ENCODE measurements at places on chromosomes 2 and 18.

DNA sequence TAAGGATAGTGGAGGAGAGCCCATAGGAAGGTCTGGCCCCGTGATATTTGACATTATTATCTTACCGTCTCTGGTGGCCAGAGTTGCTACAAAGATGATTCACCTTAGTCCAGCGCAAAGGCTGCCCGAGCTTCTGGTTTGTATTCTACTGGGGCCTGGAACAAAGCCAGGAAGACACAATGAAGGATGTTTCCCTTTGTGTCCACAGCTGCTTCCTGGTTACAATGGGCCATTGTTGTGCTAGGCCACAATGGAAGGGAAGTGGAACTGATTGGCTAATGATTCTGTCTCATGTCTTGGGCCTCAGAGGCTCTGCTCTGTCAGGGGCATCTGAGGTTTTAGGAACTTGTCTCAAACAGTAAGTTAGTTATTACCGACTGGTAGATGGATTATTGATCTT is 132.2 kb downstream of the TDRD15 start:
- no peak for DNase-seq

DNA sequence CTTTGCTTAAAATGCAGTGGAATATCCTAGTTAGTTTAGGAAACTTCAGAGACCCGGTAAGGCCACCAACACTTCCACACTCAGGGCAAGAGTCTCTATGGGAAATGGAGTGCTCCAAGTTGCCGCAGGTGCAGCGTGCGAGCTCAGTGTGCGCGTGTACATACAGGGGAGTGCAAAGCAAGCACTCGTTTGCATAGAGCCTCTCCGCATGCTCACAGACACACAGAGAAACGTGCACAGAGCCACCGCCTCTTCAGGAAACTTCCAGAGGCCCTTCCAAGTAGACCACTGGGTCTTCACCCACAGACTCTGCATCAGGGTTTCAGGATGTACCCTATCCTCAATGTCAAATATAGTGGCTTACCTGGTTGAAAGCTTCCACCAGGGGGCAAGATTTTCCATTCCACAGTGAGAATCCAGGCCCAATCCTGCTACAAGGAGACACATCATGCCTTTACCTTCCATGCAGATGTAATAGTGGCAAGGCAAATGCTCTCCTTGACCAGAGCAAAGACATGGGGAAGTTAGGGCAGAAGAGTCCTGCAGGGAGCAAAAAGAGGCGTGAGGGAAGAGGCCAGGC is 513.0 kb upstream of the MYT1L start:
- DNase-seq, result no peak

DNA sequence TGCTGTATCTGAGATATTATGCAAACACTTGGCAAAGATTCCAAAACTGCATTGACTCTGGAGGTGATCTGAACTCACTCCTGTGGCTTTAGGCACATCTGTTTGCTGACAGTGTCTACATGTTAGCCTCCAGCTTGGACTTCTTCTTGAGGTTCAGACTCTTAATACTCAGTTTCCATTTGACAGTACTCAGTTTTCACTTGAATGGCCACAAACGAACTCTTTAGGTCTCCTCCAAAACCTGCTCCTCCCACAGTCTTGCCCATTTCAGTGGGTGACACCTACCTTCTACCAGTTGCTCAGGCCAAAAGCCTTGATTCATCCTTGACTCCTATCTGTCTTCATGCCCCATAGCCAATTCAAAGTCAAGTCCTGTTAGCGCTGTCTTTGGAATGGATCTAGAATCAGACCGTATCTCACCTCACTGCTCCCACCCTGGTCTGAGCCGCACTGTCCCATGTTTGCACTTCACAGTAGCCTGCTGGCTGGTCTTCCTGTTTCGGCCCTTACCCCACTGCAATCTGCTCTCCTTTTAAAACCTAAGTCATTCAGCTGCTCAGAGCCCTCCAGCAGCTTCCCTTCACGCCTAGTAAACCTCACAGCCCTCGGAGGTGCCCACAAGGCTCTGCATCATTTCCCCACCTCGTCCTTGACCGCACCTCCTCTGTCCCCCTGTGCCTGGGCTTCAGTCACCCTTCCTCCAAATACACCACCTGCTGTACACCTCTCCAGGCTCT is 10.5 kb downstream of the ATG16L1 start:
- DNase-seq, result no peak

DNA sequence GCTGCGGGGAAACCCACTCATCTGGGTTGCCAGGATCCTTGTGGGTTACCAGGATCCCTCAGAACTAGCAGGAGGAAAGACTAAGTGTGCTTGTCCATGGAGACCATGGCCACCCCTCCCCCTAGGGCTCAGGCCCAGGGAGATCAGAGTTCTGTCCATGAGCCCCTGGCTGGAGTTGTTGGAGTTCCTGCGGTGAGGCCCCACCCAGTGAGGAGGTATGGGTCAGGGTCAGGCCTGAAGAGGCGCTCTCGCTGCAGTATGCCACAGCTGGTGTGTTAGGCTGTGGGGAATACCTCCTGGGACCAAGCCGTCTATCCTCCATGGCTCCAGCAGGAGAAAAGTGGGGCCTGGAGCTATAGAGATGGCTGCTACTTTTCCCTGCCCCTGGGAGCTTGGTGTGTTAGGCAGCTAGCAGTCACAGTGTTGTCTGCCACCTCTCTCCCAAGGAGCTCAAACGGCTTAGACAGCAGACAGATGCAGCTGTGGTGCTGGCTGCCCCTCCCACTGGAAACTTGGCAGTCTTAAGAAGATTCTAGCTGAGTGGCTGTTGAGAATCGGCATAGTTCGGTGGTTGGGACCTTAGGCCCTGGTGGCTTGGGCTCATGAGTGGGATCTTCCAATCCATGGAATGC is 240.3 kb upstream of the CELF4 start:
- DNase-seq, result no peak

DNA sequence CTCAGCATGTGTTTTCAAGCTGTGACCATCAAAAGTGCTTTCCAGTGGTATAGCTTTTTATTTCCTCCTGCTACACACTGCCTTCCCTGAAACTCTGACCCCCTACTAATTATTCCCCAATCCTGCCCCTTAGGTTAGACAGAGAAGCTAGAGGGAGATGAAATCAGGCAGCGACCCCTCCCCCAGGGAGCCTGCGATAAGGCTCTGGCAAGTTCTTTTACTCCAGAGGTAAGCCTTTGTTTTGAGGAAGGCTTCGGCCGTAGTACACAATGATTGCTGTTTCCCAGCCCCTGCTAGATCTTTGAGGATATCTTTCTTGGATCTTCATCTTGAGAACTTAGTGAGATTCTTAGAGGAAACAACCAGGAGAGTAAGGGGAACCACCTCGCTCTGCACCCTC is 33.5 kb upstream of the NOL4 start:
- no peak for DNase-seq

- DNase-seq, result no peak
These were observed 17.3 kb downstream of the CIB4 start for GRCh38 chr2:26623541-26624495.

- no peak for DNase-seq
These were observed 318.7 kb downstream of the PDE11A start for GRCh38 chr2:177753682-177754491.

DNA sequence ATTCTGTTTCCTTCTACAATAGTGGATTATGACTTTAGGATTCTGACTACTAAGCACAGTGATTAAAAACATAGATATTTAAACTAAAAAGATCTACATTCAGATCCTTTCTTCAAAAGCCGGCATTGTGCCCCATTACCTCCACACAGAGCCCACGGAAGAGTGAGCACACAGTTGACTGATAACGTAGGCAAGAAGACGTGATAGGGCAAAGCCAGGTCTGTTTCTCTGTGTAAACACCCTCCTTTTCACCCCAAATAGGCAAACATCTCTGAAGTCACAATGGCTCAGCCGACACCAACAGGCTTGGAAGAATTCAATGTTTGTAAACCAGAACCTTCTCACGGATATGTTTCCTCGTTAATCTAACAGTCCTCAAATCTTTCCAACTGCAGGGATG is 302.9 kb downstream of the CMPK2 start:
- no peak for DNase-seq

DNA sequence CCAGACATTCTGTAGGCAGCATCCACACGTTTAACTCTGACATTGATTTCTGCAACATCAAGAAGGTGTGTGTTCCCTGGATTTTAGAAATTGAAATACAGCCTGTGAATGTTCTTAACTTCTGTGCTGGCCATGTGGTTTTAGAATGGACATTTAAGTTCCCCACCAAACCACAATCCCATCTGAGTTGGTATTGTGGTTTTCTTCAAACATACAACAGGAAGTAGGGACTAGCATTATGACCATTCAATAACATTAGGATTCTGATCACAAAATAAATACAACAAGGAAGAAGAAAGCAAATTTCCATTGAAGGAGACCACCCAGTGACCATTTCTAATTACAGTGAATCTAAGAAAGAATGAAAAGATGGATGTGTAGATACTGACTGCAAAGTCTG is 51.2 kb downstream of the MAP3K20 start:
- DNase-seq, result no peak

DNA sequence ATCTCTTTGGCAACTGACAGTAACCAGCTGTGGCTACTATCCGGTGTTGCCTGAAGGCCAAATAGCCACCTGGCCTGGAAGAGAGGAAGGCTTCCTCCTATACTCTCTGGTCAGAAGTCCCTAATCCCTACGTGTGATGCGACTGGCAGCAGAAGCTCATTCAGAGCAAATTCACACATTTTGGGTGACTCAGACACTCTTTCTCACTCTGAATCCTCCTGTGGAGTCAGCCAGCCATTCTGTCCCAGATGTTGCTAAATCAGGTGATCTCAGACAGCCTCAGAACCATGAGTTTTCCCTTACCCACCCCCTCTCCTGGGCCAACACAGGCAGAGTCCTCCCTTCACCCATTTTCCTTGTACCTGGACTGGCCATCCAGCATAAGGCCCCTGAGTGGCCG is 34.7 kb downstream of the CFAP53 start:
- no peak for DNase-seq

Measured in cortex of kidney (tissue), 1 donor.